Eye (tissue), 1 donor: ENCODE measurements at places on chromosomes 2 and 18.

DNA sequence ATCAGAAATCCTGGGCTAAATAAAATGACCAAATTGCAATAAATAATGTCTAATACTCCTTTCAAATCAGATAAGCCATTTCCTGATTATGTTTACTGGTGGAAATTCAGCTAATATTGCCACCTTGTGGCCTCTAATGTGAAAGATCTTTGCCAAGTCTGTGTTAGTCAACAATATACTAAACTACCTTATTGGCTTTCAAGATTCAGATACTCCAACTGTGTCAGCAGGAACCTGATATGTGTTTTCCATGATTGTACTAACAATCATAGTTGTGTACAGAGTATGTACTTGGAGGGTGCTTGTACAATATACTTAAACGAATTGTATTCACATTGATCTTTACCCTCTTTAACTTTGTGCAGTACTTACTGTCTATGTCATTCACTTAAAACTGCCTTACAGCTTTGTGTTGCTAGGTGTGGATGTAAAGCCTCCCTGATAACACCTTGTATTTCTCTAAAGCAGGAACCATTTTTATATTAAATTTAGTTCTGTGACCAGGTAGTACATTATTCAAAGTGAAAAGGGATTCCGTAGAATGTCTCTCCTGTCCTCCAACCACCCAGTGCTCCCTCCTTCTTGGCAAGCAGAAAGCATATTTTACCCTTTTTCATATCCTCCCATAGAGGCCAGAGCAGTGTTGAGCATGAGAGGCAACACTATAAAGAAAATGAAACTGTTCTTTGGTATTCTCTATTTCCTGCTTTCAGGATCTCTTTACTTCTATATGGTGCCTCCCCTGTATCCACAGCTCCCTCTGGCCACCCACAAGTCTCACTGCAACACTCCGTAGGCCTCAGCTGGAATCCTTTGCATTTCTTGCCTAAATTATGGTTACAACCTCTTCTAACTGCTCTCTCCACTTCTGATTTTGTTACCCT is 75.2 kb upstream of the C2orf15 start:
- DNase-seq = peak; percentile 50

GRCh38 chr18:22800551-22800951 is 132.6 kb upstream of the RBBP8 start:
- peak; percentile 7 for DNase-seq

GRCh38 chr2:133523406-133523805 is 44.9 kb downstream of the NCKAP5 start:
- DNase-seq = no peak

- DNase-seq = no peak
Measured at GRCh38 chr2:239717706-239718105, 307.4 kb downstream of the NDUFA10 start.

- no peak for DNase-seq
Measured at GRCh38 chr2:19300961-19301360, 57.5 kb downstream of the OSR1 start.

DNA sequence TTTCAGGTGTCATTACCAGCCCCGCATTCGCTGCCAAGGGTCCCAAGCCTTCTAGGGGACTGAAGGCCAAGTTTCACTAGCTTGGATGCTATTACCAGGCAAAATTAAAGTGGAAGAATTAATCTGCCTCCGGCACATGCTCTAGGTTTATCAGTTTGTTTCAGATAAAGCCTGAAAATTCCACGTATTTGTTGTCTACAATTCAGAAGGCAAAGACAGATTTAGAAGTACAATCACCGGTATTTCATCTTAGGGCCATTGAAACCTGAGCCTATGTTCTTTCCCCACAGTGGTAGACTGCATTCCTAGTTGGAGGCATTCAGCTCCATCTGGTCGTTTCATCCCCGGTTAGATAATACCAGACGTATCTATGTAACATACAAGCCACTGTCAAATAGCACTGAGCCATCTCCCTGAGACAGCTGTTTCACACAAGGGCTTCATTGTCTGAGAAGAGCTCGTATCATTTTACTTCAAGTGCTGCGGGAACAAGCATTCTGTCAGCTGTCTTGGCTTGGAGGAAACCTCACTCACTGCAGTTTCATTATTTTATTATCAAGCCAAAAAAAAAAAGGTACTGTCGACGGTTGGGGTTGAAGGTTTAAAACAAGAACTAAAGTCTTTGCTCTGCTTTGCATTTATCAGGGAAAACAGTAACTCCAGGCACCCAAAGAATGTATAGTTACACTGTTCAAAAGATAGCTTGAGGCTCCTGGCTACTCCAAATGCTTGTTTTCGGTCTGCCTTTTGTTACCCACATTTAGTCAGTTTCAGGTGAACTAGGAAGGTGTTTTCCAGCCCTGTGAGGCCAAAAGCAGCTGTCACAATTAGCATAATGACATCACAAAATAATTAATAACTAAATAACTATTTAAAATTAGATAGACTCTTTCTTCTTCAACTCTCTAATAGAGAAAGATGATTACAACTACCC is 76.7 kb downstream of the TGIF1 start:
- DNase-seq = peak; percentile 91

- DNase-seq = peak; percentile 13
Measured at GRCh38 chr2:224101820-224102630, 62.9 kb upstream of the SERPINE2 start.

- no peak for DNase-seq
Measured at GRCh38 chr2:166090908-166091307, 36.9 kb downstream of the SCN1A start.

GRCh38 chr18:25650201-25650941 is 298.4 kb upstream of the ZNF521 start:
- DNase-seq = peak; percentile 48

DNA sequence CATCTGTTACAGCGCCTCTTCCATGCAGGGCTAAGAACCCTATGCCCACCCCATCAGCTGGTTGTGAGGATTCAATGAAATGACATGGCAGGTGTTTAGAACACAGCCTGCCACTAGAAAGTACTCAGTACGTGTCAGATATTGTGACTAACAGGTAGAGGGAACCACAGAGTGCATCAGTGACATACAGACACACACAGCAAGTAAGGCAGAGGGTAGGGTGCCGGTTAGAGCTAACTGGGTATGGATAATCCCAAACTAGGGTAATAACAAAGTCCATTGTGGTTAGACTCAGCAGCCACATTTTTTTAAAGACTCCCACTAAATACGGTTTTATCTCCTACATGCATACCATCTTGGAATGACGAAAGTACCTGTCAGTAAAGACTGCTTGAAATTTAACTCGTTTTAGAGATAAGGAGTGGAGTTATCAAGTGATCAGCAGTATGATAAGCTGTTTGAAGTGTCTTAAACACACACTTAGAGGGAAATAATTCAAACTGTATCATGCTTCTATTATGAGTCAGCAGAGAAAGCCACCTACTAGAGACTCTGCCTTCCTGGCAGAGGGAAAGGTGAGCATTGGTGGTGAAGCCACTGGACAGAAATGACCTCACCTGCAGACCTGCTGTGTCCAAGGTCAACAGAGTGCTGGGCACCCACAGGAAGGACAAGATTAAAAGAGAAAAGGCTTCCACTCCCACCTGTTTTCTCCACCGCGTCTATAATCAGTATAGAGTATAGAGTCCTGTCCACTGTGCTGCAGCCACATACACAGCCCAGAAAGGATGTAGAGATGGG is 20.6 kb downstream of the MPPE1 start:
- no peak for DNase-seq

DNA sequence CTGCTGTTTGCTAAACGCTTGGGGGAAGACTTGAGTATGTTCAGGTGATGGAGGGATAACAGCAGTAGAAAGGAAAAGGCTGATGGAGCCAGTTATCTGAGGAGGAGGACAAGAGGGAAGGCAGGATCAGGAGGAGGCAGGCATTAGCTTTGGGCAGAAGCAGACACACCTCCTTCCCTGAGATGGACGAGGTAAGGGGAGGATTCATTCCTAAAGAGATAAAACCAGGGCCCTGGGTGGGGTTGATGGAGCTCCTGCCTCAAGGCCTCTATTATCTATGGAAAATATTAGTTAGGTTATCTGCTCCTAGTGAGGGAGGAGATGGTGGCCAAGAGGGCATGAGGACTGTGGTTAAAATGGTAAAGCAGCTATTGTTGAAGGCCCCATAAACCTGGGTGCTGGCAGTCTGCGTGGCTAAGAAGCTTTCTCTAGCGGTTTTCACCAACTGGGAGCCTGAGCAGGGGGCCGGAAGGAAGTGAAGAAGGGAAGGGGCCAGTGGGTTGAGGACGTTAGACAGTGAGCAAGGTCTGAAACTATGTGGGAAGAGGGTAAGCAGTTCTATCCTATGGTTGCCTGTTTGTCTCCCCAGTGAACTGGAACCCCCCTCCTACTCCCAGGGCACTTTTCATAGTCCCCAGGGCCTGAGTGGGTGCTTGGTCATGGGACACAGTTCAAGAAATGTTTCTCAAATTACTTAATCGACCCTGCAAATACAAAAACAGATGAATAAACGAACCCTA is 56.6 kb upstream of the HK2 start:
- no peak for DNase-seq

- no peak for DNase-seq
Measured at GRCh38 chr18:60740313-60740712, 367.7 kb upstream of the MC4R start.

GRCh38 chr2:219484343-219485200 is 14.1 kb upstream of the GMPPA start:
- DNase-seq = peak; percentile 62

GRCh38 chr2:213285404-213285803 is 1.1 kb downstream of the SPAG16 start:
- DNase-seq = peak; percentile 15

GRCh38 chr2:232085164-232085563 is 123.7 kb downstream of the DIS3L2 start:
- DNase-seq = no peak

GRCh38 chr2:142944264-142944663 is 66.8 kb downstream of the KYNU start:
- no peak for DNase-seq

GRCh38 chr2:97950329-97951154 is 45.2 kb downstream of the TMEM131 start:
- no peak for DNase-seq

- peak; percentile 58 for DNase-seq
Measured at GRCh38 chr2:101327863-101328394, 19.4 kb upstream of the RNF149 start.

DNA sequence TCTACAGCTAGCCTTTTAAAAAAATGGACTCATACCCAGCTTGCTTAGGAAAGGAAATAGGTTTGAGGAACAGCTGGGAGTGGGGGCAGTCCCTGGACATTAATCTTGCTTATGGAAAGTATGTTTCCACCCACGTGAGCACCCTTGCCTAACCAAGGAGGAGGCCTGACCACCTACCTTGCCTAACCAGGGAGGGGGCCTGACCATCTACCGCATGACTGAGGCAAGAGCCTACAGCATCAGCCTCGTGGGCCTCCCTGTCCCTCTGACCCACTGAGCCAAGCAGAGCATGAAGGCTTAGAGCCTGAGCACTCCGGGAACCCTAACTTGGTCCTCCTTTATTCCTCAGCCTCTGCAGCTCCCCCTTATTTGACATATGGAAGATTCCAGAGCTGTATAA is 20.2 kb downstream of the PRKAG3 start:
- no peak for DNase-seq

- DNase-seq = no peak
Measured at GRCh38 chr2:240789501-240790369, 30.3 kb downstream of the KIF1A start.

DNA sequence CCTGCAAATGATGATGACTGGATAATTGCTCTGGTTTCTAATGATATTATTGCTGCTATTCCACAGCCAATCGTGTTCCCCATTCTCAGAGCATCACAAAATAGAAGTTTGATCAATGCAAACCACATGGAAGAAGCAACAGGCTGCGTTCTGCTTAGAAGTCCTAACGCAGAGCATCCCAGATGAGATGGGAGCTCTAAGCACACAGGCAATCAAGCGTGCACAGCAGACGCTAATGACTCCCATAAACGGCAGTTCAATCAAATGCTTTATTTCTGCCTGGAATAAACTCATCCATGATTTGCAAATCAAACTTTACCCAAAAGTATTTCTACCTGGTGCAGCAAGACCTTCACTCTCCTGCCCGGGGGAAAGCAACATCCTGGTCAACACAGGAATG is 304.2 kb downstream of the FBXO15 start:
- peak; percentile 9 for DNase-seq

DNA sequence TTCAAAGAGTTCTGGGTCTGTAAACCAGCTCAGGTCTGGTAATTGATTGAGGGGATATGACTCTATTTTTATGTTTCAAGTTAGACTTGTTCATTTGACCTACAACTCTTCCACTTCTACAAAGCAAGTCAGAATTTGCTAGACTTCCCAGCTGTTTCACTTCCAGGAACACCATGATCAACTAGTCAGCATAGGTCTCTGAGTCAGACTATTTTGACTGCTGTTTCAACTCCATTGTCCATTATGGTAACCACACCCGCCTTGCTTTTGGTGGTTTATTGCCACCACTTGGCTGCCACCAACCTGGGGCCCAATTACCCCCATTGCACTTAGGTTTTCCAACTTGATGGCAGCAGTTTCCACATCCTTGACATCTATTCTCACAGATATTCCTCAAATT is 116.6 kb downstream of the LAMA3 start:
- DNase-seq = no peak

DNA sequence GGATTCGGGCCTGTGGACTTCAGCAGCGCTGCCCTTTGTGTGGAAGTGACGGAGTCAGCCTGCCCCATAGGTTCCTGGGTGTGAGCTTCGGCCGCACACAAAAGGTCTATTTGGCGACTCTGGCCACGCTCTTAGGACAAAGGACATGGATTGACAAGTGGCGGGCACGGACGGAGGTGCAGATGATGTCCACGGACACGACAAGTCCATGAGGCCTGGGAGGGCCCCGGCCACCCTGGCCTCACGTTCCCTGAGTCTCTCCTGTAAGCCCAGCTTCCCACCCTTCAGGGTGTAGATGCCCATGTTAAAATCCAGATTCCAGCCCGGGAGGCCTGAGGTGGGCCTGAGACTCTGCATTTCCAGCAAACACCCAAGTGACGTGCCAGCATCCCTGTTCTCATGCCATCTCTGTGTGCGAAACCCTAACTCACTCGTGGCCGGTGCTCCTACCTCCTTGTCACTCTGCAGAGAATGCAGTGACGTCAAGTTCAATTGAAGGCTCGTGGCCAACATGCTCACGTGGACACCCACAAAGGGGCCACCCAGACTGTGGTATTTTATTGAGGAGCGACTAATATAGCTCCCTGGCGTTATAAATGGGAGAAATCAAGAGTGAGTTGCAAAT is 111.7 kb downstream of the RTP5 start:
- no peak for DNase-seq

- no peak for DNase-seq
Measured at GRCh38 chr2:53500181-53500580, 267.4 kb upstream of the CHAC2 start.

GRCh38 chr2:86622519-86623042 is 1.1 kb downstream of the RNF103 start:
- DNase-seq = peak; percentile 83

GRCh38 chr18:44079606-44080005 is 601.1 kb upstream of the SETBP1 start:
- no peak for DNase-seq

DNA sequence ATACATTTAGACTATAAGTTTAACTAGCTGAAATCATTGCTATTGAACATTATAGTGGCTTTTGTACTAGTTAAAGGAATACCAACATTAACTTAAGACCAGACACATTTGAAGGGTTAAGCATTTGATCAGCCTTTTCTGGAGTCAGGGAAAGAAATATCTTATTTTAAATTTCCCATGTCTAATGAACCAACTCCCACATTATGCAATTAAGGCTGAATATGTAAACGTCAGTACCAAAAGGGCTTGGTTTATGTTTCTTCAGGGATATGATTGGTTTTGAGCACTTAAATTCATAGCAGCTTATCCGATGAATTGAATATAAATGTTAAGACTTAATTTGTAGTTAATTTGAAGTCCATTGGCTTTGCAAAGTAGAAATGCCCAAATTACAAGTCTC is 344.5 kb downstream of the KIAA1328 start:
- no peak for DNase-seq
